ENCODE measurements at places on chromosomes 1 and 21.

GRCh38 chr1:16053781-16054502 lies 10.4 kb downstream of the CLCNKB start:
- DNase-seq = no peak

DNA sequence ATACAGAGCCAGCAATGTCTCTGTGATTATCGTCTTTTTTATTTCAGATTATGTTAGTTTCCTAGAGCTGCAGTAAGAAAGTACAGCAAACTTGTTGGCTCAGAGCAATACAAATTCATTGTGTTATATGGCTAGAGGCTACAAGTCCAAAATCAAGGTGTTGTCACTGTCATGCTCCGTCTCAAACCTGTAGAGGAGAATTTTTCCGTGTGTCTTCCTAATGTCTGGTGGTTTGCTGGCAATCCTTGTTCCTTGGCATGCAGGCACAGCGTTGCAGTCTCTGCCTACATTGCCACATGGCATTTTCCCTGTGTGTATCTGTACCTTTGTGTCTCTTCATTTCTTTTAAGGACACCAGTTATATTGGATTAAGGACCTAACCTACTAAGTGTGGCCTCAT lies 244.4 kb downstream of the LRRIQ3 start:
- DNase-seq = no peak

DNA sequence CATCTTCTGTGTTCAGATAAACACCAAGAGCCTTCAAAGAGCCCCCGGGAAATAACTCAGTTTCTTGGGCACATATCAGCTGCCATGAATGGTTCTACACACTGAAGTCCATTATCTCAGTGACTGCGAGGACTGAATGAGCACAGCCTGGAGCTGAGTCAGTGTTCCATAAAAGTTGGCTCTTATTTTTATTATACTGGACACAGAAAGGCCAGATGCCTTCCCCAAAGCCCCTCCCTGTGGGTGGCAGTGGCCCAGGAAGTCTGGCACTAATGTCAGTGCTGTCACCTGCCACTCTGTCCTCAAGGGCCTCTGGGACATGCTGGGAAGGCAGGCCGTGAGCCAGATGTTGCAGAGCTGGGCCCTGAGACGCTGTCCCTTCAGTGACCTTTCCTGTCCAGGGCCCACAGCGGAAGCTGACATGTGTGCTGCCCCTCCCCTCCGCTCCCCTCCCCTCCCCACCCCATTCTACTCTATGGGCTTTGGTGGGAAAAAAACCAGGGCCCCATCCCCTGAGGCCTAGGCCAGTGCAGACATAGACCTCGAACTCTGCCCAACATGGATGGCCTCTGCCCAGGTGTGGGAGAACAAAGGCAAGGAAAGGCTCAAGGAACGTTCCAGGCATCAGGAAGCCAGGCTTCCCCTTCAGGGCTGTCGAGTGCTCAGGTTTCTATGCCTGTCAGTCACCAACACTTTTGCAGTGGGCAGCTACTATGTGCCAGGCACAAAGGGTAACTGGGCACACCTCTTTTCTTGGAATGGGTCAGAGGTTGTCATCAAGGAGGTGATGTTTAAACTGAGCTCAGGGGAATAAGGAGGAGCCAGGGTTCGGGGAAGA lies 22.4 kb upstream of the NPPB start:
- peak; percentile 74 for DNase-seq

- DNase-seq = no peak
These were observed 28.5 kb upstream of the C1orf105 start for GRCh38 chr1:172391976-172392375.

- no peak for DNase-seq
These were observed 1592.9 kb downstream of the MRPL39 start for GRCh38 chr21:24014381-24014780.

GRCh38 chr1:37875833-37876232 lies 16.4 kb upstream of the MTF1 start:
- no peak for DNase-seq

- DNase-seq = no peak
These were observed 25.0 kb downstream of the CAPN2 start for GRCh38 chr1:223737342-223737741.

- DNase-seq = no peak
These were observed 4.1 kb upstream of the GRIK1 start for GRCh38 chr21:29943885-29944284.

GRCh38 chr1:241271427-241271826 lies 85.6 kb downstream of the RGS7 start:
- no peak for DNase-seq

DNA sequence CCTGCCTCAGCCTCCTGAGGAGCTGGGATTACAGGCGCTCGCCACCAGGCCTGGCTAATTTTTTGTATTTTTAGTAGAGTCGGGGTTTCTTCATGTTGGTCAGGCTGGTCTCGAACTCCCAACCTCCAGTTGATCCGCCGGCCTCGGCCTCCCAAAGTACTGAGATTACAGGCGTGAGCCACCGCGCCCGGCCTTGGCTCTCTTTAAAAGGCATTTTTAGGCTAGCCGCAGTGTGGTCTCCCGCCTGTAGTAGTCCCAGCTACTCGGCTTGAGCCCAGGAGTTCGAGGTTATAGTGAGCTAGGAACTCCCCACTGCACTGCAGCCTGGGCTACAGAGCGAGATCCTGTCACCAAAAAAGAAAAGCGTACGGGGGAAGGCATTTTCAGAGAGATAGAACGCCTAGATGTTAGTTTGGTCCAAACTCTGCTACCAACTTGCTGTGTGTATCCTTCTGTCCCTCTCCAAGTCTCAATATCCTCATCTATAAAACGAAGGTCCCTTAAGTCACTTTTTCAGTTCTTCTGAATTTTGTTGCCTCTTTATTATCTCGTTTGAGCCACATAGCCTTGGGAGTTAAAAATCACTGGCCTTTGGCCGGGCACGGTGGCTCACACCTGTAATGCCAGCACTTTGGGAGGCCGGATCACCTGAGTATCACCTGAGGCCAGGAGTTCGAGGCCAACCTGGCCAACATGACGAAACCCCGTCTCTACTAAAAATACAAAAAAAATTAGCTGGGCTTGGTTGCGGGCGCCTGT lies 734 bp downstream of the MED18 start:
- DNase-seq = no peak

GRCh38 chr21:39441502-39442475 lies 3.8 kb downstream of the LCA5L start:
- no peak for DNase-seq

- DNase-seq = no peak
These were observed 6.3 kb upstream of the SRRM1 start for GRCh38 chr1:24636661-24637357.

- DNase-seq = no peak
These were observed 16.7 kb downstream of the COLGALT2 start for GRCh38 chr1:184020855-184021254.

DNA sequence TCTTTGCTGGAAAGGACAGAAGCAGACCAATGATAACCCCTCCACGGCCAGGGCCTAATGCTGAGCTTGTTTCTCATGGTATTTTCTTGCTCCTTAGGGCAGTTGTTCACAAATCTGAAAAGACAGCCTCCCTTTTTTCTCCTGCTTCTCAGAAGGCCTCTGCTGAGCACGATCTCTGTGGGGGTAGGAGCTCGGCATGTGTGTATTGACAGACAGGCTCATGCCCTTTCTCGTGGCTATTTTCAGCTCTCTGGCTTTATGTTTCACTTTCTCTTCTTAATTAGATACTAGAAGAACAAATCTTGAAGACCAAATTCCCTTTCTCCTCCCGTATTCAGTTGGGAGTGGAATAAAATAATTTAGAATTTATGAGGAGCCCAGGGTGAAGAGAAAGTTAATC lies 768 bp upstream of the RIIAD1 start:
- no peak for DNase-seq

- peak; percentile 24 for DNase-seq
These were observed 169.0 kb upstream of the AJAP1 start for GRCh38 chr1:4485398-4485797.

DNA sequence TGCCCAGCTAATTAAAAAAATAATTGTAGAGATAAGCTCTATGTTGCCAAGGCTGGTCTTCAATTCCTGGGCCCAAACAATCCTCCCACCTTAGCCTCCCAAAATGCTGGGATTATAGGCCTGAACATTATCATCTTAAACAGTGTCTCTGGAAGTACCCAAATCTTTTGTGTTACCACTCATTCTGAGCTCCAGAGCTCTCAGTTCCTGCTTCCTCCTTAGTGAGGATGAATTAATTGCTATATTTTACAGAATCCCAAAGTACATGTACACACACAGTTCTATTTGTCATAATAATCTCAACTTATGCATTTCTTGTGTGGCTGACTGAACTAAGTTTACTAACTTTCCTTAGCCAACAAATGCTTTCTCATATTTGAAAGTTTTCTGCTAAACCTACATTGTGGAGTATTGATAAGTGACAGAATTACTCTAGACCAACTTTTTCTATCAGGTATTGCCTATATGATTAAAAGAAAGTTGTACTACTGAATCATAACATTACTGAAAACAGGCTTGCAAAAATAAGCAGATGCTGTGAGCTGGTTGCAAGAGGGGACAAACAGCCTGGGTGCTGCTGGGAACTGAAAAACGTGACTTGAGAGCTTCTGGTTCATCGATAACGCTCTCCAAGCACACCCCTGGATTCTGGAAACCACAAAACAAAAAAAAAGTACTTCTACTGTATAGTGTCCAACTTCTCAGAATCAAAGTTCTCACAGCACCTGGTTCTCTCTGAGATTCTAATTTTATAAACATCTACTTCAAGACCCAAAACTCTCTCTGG lies 15.3 kb downstream of the VAV3 start:
- DNase-seq = no peak

DNA sequence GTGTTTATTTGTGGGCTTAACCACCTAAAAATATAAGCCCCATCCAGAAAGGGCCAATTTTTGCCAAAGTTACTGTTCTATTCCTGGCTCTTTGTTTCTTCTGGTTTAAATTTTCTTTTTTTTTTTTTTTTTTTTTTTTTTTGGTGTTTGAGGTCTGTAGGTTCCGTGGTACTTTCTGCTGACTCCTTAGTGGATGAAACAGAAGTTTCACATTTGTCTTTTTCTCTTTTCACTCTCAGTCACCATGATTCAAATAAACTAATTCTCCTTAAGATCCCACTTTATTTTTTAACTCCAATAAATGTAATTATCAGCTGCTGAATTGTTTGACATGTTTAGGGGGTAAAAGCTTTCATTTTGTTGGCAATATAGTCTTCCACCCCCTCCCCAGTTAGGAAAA lies 322.3 kb downstream of the CHRM3 start:
- DNase-seq = no peak

DNA sequence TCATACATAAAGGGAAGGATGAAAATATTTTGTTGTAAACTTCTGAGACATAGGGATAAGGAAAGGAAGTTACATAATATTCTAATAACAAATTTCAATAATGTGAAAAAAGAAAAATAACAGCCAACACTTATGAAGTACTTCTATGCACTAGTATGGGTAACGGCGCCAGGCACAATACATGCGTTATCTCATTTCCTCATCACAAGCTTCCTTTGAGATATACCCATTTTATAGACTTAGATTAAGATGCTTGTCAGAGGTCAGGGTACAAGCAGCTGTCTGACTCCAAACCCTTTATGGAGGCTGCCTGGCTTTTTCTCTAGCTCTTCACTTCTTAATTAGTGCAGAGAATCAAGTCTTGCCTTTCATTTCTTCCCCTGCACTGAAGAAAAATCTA lies 41.3 kb downstream of the TCP10L start:
- DNase-seq = no peak

DNA sequence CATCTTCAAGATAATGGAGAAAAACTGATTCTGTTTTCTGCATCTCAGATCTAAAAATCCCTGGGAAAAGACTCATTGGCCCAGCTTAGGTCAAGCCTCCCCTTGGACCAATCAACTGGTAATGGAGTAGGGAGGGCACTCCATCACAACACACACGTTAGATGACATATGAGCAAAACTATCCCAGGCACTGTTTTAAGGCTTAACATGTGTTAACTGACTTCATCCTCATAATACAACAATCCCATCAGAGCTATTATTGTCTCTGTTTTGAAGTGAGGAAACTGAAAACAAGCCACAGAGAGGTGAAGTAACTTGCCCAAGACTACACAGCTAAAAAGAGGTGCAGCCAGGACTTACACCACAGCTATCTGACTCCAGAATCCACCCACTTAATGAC lies 14.7 kb upstream of the CITED4 start:
- no peak for DNase-seq

- no peak for DNase-seq
These were observed 50.0 kb downstream of the FOXO6 start for GRCh38 chr1:41411229-41411628.

- no peak for DNase-seq
These were observed 43.1 kb downstream of the PCNX2 start for GRCh38 chr1:233252441-233252840.

DNA sequence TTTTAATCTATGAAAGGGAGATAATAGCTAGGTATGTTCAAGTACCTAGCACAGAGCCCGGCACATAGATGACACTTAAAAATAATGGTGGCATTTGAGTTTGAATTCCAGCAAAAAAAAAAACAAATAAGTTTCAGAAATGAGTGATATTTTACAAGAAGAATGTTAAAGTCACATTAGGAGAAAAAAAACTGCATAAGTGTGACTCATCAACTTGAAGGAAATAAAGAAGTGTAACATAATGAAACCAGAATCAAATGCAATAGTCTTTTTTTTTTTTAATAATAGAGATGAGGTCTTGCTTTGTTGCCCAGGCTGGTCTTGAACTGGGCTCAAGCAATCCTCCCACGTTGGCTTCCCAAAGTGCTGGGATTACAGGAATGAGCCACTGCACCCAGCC lies 17.1 kb downstream of the DNASE2B start:
- no peak for DNase-seq

GRCh38 chr21:41993744-41994143 lies 16.4 kb downstream of the ZBTB21 start:
- no peak for DNase-seq

- DNase-seq = no peak
These were observed 42.4 kb downstream of the PLPPR4 start for GRCh38 chr1:99306644-99307043.

GRCh38 chr1:170765712-170766330 lies 101.9 kb downstream of the PRRX1 start:
- no peak for DNase-seq

DNA sequence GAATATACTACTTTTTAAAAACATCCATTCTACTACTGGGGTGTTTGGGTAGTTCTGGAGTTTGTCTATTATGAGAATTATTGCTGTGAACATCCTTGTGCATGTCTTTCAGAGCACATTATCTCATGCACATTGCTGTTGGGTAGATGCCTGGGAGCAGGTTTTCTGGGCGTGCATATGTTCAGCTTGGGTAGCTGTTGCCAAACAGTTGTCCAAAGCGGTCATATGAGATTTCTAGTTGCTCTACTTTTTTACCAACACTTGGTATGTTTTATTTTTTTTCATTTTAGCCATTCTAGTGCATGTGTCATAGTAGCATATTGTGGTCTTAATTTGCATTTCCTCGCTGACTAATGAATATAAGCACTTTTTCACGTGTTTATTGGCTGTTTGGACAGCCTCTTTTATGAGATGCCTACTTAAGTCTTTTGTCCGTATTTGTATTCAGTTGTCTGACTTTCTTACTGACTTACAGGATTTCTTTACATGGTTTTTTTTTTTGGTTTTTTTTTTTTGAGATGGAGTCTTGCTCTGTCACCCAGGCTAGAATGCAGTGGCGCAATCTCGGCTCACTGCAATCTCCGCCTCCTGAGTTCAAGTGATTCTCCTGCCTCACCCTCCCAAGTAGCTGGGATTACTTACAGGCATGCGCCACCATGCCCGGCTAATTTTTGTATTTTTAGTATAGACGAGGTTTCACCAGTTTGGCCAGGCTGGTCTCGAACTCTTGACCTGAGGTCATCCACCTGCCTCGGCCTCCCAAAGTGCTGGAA lies 18.1 kb downstream of the ZDHHC18 start:
- DNase-seq = no peak

- DNase-seq = no peak
These were observed 210.3 kb downstream of the PTPRC start for GRCh38 chr1:198849093-198849492.

GRCh38 chr1:105485207-105485606 lies 1571.3 kb upstream of the PRMT6 start:
- no peak for DNase-seq

Data from retina (tissue), 1 donor.